ENCODE measurements at places on chromosomes 7 and 10. TPM values are rescaled to one million over a fixed set of nuclear protein-coding genes. Genes with fewer than 3 reads are reported as not detected.
A peak's percentile ranks its signal among the peaks of the same experiment; 100 is the strongest.

GRCh38 chr7:133688483-133689239, 435.8 kb downstream of the EXOC4 start:
- H3K36me3 ChIP-seq, result no peaks in the 10 kb centered on the region
- H3K4me3 ChIP-seq, result no peak overlapping the region
- 0 out of 2 replicates have a peak, but pooled peaks cover 5% of the 10 kb centered on the region for H3K4me1 ChIP-seq

GRCh38 chr10:123038782-123039631, 30.2 kb downstream of the ACADSB start:
- H3K36me3 ChIP-seq, result peaks cover 17% of the 10 kb centered on the region
- peak; percentile 29 for DNase-seq
- peak overlapping the region; percentile 28 for H3K27ac ChIP-seq
- H3K27me3 ChIP-seq, result no peaks in the 10 kb centered on the region
- H3K4me3 ChIP-seq, result no peak overlapping the region

DNA sequence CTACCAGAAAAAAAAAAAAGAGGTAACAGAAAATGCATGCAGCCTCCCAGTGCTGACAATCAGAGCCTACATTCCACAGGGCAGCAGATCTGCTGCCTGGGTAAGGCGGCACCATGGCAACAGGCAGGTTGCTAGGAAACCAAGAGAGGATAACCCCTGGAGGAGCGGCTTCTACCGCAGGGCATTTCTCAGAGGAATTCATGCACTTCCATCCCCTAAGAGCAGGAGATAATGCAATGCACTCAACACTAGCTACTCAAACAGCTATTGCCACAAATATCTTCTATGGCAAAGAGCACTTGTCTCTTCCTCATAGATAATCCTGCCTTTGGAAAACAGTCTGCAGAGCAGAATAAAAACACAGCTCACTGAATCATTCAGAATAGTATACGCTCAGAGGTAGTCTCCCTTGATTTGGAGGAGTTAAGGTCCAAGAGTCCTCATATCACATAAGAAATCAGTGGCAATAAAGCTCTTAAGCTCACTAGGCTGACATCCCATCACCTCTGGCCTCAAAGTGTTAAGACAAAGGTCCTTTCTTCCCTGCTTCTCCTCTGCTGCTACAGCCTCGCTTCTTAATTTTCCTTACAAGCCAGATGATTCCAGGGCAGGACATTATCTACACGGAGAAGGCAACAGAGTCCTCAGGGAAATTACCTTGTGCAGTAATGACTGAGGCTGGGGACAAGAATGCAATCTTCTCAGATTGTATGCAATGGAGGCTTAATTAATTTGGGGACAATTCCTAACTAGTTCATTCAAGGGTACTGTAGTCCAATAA, 10.7 kb downstream of the PSAP start:
- H3K4me3 ChIP-seq, result no peak overlapping the region
- H3K27ac ChIP-seq, result no peak overlapping the region
- DNase-seq, result no peak
- H3K27me3 ChIP-seq, result no peaks in the 10 kb centered on the region

GRCh38 chr10:97297556-97298222, 5.3 kb upstream of the ARHGAP19 start:
- no peak overlapping the region for H3K27ac ChIP-seq
- no peaks in the 10 kb centered on the region for H3K36me3 ChIP-seq
- DNase-seq, result peak; percentile 54
- H3K4me3 ChIP-seq, result peak overlapping the region; percentile 11
- H3K4me1 ChIP-seq, result peaks cover 52% of the 10 kb centered on the region
- H3K27me3 ChIP-seq, result no peaks in the 10 kb centered on the region

- H3K36me3 ChIP-seq, result peaks cover 35% of the 10 kb centered on the region
- peaks cover 21% of the 10 kb centered on the region for H3K4me1 ChIP-seq
- H3K27ac ChIP-seq, result no peak overlapping the region
- H3K4me3 ChIP-seq, result no peak overlapping the region
- DNase-seq, result peak; percentile 64
These were observed 141.2 kb downstream of the MLLT10 start for GRCh38 chr10:21675157-21675796.

DNA sequence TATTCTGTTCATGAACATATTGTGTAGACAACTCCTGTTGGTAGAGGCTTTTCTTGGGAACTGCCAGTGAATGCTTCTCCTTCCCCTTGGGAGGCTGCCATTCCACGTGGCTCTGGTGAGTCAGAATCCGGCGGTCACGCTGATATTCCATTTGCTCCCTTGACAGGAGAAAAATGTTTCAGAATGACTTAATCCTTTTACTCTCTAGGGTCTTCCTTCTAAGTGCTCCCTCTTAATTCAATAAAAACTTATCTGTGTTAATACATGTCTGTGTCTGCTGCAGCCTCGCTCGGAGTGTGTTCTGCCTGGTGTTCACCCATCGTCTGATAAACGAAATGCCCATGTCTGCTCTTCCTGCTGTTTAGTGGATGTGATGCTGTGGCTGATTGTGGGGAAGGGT, 278.6 kb downstream of the ARHGAP12 start:
- H3K4me3 ChIP-seq, result no peak overlapping the region
- H3K27ac ChIP-seq, result no peak overlapping the region
- H3K27me3 ChIP-seq, result no peaks in the 10 kb centered on the region
- H3K36me3 ChIP-seq, result no peaks in the 10 kb centered on the region
- DNase-seq, result no peak
- 0 out of 2 replicates have a peak, but pooled peaks cover 5% of the 10 kb centered on the region for H3K4me1 ChIP-seq

The CCL24 gene
- total RNA-seq, result not detected

The TRPV5 gene
- not detected for total RNA-seq

DNA sequence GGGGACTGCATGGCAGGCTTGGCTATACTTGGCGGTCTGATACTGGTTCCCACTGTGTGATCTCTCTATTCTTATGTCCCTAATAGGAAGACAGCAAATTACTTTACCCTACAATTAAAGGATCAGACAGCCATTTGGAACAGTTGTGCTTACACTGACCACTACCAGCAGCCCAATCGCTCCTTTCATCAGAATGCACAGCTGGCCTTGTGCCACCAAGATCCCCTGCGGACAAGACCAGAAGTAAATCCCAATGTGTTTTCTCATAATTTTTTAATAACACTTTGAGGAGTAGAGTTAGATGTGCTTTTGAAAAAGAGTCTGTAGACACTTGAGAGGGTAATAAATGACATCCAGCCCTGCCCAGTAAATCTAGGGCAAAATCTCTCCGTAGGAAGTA, 297.2 kb upstream of the ZNF32 start:
- H3K36me3 ChIP-seq, result no peaks in the 10 kb centered on the region
- no peaks in the 10 kb centered on the region for H3K4me1 ChIP-seq
- no peaks in the 10 kb centered on the region for H3K27me3 ChIP-seq
- DNase-seq, result no peak

GRCh38 chr7:50792342-50793119, 9.8 kb upstream of the GRB10 start:
- H3K27me3 ChIP-seq, result peaks cover 30% of the 10 kb centered on the region
- H3K4me1 ChIP-seq, result peaks cover 18% of the 10 kb centered on the region
- no peak for DNase-seq
- peak overlapping the region; percentile 70 for H3K4me3 ChIP-seq
- H3K27ac ChIP-seq, result no peak overlapping the region

- H3K36me3 ChIP-seq, result peaks cover 4% of the 10 kb centered on the region
- no peak overlapping the region for H3K27ac ChIP-seq
- DNase-seq, result no peak
These were observed 59.2 kb downstream of the PUS7 start for GRCh38 chr7:105462765-105463420.

DNA sequence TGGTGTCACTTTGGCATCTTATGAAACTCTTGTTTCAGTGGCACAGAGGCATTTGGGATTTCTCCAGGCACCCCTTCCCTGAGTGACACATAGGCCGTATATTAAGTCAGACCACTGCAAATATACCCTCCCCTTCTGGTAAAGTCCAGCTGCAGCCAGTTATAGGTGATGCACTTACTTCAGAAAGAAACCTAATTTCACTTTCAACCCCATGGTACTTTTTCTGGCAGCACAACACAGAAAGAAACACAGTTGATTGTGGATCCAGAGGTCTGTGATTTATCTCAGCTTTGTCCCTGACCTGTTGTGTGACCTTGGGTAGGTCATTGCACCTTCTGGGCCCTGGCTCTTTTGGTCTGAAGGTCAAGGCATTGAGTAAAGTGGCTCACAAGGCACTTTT, 173.2 kb downstream of the BUB3 start:
- H3K27me3 ChIP-seq, result no peaks in the 10 kb centered on the region
- no peak overlapping the region for H3K27ac ChIP-seq
- DNase-seq, result no peak
- no peaks in the 10 kb centered on the region for H3K36me3 ChIP-seq
- H3K4me1 ChIP-seq, result no peaks in the 10 kb centered on the region

DNA sequence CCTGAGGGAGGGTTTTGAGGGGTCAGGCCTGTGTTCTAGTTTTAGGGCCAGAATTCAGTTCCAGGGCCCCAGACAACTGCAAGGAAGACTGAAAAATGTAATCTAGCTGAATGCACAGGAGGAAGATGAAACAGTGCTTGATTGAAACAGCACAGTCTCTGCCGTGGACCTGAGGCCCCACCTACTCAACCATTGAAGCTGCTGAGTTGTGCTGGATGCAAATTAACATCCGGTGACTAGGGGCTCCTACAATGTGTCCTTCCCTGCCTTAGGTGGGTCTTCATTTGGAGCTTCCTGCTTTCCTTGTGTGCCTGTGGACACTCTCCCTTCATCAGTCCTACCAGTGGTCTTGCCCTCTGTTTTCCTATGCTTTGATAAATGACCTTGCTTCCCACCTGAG, 5.7 kb downstream of the GLRX3 start:
- H3K27ac ChIP-seq, result no peak overlapping the region
- peaks cover 48% of the 10 kb centered on the region for H3K4me1 ChIP-seq
- H3K4me3 ChIP-seq, result no peak overlapping the region
- no peak for DNase-seq
- H3K27me3 ChIP-seq, result no peaks in the 10 kb centered on the region

GRCh38 chr7:28964056-28964455, 5.9 kb upstream of the TRIL start:
- H3K36me3 ChIP-seq, result no peaks in the 10 kb centered on the region
- H3K27me3 ChIP-seq, result no peaks in the 10 kb centered on the region
- no peaks in the 10 kb centered on the region for H3K4me1 ChIP-seq
- H3K27ac ChIP-seq, result no peak overlapping the region

GRCh38 chr10:126294451-126294850, 93.8 kb downstream of the ADAM12 start:
- no peaks in the 10 kb centered on the region for H3K27me3 ChIP-seq
- no peaks in the 10 kb centered on the region for H3K4me1 ChIP-seq
- H3K36me3 ChIP-seq, result no peaks in the 10 kb centered on the region
- DNase-seq, result no peak
- no peak overlapping the region for H3K4me3 ChIP-seq

GRCh38 chr7:7668706-7669105, 28.2 kb downstream of the UMAD1 start:
- no peak overlapping the region for H3K4me3 ChIP-seq
- H3K27ac ChIP-seq, result no peak overlapping the region
- no peaks in the 10 kb centered on the region for H3K36me3 ChIP-seq
- no peak for DNase-seq
- 0 out of 2 replicates have a peak, but pooled peaks cover 6% of the 10 kb centered on the region for H3K4me1 ChIP-seq

All from HepG2 (cell line).